ENCODE measurements at places on chromosomes 11 and 22. TPM values are rescaled to one million over a fixed set of nuclear protein-coding genes. Genes with fewer than 3 reads are reported as not detected.

GRCh38 chr11:107337917-107338316 lies 119.7 kb downstream of the CWF19L2 start:
- no peak for DNase-seq

The NUDT8 gene
- 23.4 TPM for total RNA-seq

DNA sequence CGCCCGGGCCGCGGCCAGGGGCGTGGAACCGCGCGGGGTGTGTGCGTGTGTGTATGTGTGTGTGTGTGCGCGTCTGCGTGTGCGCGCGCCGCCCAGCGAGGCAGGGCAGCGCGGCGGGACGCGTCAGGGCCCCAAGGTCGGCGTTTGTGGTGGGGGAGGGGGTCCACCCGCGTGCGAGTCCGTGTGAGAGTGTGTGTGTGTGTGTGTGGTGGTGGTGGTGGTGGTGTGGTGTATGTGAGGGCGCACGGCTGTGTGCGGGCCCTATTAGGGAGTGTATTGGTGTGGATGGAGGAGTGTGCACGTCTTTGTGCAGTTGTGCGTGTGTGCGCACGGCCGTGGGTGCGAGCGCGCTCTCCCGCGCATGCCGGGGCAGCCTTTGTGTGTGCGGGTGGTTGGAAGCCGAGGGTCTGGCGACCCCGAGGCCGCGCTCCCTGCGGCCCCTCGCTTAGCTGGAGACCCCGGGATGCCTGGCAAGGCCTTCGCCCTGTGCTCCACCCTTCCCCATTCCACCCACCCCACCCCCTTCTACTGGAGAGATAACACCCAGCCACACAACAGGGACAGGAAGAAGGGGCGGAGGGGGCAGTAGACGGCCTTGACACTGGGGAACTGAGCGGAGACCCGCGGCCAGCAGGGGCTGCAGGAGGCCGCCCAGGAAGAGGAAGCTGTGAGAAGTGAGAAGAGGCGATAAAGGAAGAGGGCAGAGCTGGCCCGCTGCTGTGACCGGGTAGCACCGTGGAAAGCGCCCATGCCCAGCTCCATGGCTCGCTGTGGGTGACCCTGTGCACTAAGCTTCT lies 528 bp upstream of the ARRB1 start:
- DNase-seq, result no peak

- DNase-seq, result no peak
These were observed 67.8 kb downstream of the ARHGEF12 start for GRCh38 chr11:120403966-120404365.

All from epithelial cell of proximal tubule (primary cell).